ENCODE measurements at places on chromosomes 12 and 14. TPM values are rescaled to one million over a fixed set of nuclear protein-coding genes. Genes with fewer than 3 reads are reported as not detected.

The KRT79 gene
- not detected for total RNA-seq

The AMN gene
- 1.2 TPM for total RNA-seq

The KRT85 gene
- total RNA-seq, result not detected

The SIX1 gene
- 3.3 TPM for total RNA-seq

The ACOT6 gene
- not detected for total RNA-seq

The GLIPR1L2 gene
- 0.29 TPM for total RNA-seq

All from kidney epithelial cell (primary cell).